ENCODE measurements at places on chromosomes 7 and 10.

GRCh38 chr10:129968020-129968852, 4.2 kb upstream of the EBF3 start:
- no peak for DNase-seq

DNA sequence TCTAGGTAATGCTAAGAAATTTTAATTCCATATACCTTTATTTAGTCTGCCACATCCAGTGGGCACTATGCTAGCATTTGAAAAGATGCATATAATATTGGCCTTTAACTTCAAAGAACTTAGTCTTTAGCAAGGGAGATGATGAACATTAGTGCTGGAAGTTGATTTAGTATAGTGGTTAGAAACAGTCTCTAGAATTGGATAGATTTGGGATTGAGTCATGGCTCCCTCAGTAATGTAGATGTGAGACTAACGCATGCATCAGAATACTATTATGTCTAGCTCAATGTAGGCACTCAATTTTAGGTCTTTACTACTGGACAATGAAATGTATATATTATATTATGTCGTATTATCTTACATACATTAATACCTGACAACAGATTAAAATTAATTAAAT, 5.8 kb downstream of the DKK1 start:
- no peak for DNase-seq

- DNase-seq = peak; percentile 0
These were observed 75.4 kb downstream of the ANK3 start for GRCh38 chr10:60314069-60314940.

GRCh38 chr7:151684408-151685175, 164.9 kb upstream of the RHEB start:
- no peak for DNase-seq
